ENCODE measurements at places on chromosomes 11 and 22. TPM values are rescaled to one million over a fixed set of nuclear protein-coding genes. Genes with fewer than 3 reads are reported as not detected.

SHANK3 gene
- total RNA-seq, result 13.1 TPM

DNA sequence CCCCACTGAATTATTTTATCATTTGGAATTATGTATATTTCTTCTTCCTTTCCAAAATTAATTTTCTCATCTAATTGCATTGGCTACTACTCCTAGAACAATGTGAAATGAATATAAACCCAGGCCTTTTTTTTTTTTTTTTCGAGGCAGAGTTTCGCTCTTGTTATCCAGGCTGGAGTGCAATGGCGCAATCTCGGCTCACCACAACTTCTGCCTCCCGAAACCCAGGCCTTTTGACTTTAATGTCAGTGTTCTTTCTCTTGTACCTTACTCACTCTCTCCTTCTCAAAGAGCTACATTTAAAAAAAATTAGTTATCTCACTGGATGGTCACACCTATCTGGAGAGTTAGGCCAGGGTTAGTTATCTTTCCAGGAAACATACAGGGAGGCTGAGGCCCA is 35.3 kb upstream of the LRRC32 start:
- DNase-seq, result no peak
- H3K27me3 ChIP-seq, result peaks cover 12% of the 10 kb centered on the region
- no peak overlapping the region for H3K4me3 ChIP-seq
- H3K27ac ChIP-seq, result no peak overlapping the region
- H3K36me3 ChIP-seq, result no peaks in the 10 kb centered on the region

SAA2 gene
- not detected for total RNA-seq

DNA sequence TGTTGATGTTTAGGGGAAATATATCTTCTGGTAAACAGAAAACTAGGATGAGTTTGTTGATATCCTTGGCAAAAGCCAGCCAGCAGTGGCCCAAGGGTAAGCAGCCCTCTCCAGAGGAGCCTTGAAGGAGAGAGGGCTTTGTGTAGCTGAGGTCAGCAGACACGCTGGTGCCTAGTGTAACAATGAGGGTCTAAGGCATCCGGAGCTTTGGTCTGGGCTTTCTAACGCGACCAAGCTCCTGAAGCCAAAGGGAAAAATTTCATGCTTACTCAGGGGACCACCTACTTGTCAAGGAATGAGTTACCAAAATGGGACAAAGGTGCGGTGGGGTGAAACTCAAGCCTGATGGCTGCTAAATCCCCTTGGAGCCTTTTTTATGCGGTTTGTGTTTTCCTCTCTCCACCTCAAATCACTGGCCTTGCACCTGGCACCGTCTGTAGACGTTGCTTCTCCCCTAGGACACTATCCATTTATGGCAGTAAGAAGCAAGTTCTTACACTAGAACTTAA is 134.9 kb downstream of the DBX1 start:
- no peak overlapping the region for H3K4me3 ChIP-seq
- no peaks in the 10 kb centered on the region for H3K36me3 ChIP-seq
- no peak for DNase-seq
- H3K4me1 ChIP-seq, result peaks cover 57% of the 10 kb centered on the region
- peak overlapping the region; percentile 13 for H3K27ac ChIP-seq

DNA sequence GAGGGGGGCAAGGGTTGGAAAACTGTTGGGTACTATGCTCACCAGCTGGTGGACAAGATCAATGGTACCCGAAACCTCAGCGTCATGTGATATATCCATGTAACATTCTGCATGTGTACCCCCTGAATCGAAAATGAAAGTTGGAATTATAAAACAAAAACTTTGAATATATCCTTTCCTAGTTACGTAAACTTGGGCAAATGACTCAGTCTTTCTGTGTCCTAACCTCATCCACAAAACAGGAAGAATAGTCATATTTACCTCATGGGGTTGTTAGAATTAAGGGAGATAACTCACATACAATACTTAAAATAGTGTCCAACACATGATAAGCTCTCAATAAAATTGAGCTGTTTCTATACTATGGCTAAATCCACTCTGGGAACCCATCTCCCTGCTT is 620.1 kb upstream of the KIRREL3 start:
- H3K36me3 ChIP-seq, result no peaks in the 10 kb centered on the region
- H3K27ac ChIP-seq, result no peak overlapping the region
- no peak overlapping the region for H3K4me3 ChIP-seq
- H3K27me3 ChIP-seq, result no peaks in the 10 kb centered on the region
- no peaks in the 10 kb centered on the region for H3K4me1 ChIP-seq
- DNase-seq, result no peak

KCNJ1 gene
- 0.27 TPM for total RNA-seq

- no peak overlapping the region for H3K27ac ChIP-seq
- H3K4me3 ChIP-seq, result no peak overlapping the region
- H3K4me1 ChIP-seq, result peaks cover 15% of the 10 kb centered on the region
- no peak for DNase-seq
These were observed 8.9 kb downstream of the HPS4 start for GRCh38 chr22:26474682-26475081.

- peaks cover 7% of the 10 kb centered on the region for H3K4me1 ChIP-seq
- DNase-seq, result no peak
- no peak overlapping the region for H3K4me3 ChIP-seq
- H3K27me3 ChIP-seq, result no peaks in the 10 kb centered on the region
- no peaks in the 10 kb centered on the region for H3K36me3 ChIP-seq
These were observed 670.0 kb upstream of the CCDC90B start for GRCh38 chr11:83956119-83956697.

DNA sequence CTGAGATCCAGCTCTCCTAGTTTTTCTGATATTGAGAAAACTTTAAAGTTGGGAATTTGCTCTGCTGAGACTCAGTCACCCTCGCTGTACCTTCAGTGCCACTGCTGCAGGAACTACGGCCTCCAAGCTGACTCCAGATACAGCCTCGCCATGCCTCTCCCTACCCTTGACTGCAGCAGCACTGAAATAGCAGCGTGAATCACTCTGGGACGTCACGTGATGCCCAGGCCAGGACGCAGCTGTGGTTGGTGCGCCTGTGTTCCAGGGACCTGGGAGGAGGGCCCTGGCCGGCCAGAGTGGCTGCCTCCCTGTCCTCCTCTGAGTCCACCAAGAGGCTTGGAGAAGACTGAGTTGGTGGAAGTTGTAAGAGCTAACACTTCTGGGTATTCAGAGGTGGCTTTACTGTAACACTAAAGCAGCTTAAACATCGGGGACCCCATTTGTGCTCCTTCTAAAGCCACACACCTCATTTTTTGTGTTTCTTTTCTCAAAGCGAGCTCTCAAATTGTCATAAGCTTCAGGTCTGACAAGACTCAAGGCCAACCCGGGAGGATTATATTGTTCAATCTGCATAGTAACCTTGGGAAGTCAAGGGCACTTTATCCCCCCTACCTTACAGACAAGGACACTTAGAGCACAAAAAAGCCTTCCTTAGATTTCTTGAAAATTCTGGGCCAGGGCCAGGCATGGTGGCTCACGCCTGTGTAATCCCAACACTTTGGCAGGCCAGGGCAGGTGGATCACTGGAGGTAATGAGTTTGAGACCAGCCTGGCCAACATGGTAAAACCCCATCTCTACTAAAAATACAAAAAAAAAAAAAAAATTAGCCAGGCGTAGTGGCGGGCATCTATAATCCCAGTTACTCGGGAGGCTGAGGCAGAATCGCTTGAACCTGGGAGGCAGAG is 4.2 kb upstream of the STIP1 start:
- DNase-seq, result peak; percentile 79
- H3K4me3 ChIP-seq, result peak overlapping the region; percentile 72
- H3K27me3 ChIP-seq, result no peaks in the 10 kb centered on the region
- H3K36me3 ChIP-seq, result peaks cover 9% of the 10 kb centered on the region
- peak overlapping the region; percentile 86 for H3K27ac ChIP-seq

DNA sequence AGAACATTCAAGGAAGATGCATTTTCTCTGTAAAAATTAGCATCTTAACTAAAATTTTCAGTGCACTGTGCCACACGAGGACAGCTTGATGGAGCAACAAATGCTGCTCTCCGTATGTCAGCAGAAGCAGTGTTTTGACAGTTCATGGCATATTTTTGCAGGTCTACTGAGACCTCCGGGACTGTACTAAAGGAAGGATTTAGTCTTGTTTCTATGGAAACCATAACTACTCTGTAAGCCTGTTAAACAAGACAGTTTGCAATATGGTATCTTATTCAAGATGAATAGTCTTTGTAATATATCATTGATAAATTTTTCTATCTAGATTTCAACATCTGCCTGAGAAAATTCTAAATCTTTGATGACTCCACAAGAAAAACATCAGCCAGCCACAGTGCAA is 184.0 kb upstream of the GUCY1A2 start:
- no peaks in the 10 kb centered on the region for H3K36me3 ChIP-seq
- H3K4me1 ChIP-seq, result no peaks in the 10 kb centered on the region
- no peak overlapping the region for H3K27ac ChIP-seq
- no peak overlapping the region for H3K4me3 ChIP-seq

MUC5AC gene
- 1.4 TPM for total RNA-seq

DNA sequence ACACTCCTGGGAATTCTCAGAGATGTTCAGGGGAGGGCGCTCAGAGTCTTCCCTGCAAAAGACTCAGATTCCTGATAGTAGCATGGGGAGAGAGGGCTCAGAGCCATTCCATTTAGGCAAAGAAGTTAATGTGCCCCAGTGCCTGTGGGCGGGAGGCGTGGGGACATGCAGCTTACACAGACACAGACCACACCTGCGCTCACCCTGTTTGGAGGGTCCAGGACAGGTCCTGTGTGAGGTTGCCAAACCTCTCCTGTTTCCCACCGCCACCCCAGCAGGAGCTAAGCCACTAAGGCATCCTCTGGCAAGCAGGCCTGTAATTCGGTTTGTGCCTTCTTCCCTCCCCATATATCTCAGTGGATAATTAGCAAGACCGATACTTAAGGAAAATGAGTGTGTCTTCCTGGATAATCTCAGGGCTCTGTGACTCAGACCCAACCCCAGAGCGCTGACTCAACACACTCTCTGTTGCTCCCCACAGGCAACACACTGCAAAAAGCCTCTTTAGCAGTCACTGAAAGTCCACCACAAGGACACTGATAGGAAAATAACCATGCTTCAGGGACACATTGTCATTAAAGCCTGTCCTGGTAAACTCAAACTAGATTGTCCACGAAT is 118.9 kb upstream of the LMO1 start:
- no peak overlapping the region for H3K4me3 ChIP-seq
- peaks cover 8% of the 10 kb centered on the region for H3K4me1 ChIP-seq
- no peak overlapping the region for H3K27ac ChIP-seq
- no peaks in the 10 kb centered on the region for H3K36me3 ChIP-seq
- H3K27me3 ChIP-seq, result peaks cover 3% of the 10 kb centered on the region

- H3K4me1 ChIP-seq, result peaks cover 17% of the 10 kb centered on the region
- no peak for DNase-seq
- no peaks in the 10 kb centered on the region for H3K36me3 ChIP-seq
- peak overlapping the region; percentile 93 for H3K27ac ChIP-seq
- H3K4me3 ChIP-seq, result peak overlapping the region; percentile 48
These were observed 60.6 kb upstream of the RDX start for GRCh38 chr11:110356762-110357671.

DNA sequence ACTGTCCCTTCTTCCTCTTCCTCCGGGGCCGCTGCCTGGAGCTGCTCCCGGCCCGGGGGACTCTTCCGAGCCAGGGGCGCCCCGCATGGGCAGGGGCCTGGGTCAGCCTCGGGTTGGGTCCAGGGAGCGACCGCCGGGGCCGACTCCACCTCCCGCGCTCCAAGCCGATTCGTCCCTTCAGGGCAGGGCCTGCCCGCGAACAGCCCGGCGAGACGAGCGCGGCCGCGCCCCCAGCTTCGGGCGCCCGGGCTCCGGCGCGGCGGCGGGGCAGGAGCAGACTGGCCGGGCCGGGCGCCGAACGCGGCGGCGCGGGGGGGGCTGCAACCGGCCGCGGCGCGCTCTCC is at the start of gene LARGE1:
LARGE1 (minus strand) TSS at position 280 of the 344 bp plus-strand sequence.
- peaks cover 9% of the 10 kb centered on the region for H3K27me3 ChIP-seq
- H3K27ac ChIP-seq, result peak within 1 kb of the TSS; percentile 94
- H3K4me1 ChIP-seq, result peaks cover 41% of the 10 kb centered on the region
- peak; percentile 70 for DNase-seq
- peaks cover 10% of the 10 kb centered on the region for H3K36me3 ChIP-seq

CRELD2 gene
- 55.8 TPM for total RNA-seq

DNA sequence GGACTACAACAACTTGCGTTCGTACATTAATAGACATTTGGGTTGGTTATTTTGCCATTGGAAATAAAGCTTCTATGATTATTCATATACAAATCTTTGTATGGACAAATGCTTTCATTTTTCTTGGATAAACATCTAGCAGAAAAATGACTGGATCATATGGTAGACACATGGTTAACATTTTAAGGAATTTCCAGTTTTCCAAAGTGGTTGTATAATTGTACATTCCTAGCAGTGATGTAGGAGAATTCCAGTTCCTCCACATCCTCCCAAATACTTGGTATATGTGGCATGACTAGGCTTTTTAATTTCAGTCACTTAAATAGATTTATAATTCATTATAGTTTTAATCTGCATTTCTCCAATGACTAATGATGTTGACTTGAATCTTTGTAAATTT is 246.2 kb upstream of the NCAM1 start:
- H3K4me1 ChIP-seq, result no peaks in the 10 kb centered on the region
- no peak for DNase-seq
- no peak overlapping the region for H3K4me3 ChIP-seq

GRCh38 chr22:23289851-23290724 is 109.8 kb downstream of the BCR start:
- peaks cover 18% of the 10 kb centered on the region for H3K4me1 ChIP-seq
- peaks cover 26% of the 10 kb centered on the region for H3K36me3 ChIP-seq
- H3K27me3 ChIP-seq, result no peaks in the 10 kb centered on the region

DNA sequence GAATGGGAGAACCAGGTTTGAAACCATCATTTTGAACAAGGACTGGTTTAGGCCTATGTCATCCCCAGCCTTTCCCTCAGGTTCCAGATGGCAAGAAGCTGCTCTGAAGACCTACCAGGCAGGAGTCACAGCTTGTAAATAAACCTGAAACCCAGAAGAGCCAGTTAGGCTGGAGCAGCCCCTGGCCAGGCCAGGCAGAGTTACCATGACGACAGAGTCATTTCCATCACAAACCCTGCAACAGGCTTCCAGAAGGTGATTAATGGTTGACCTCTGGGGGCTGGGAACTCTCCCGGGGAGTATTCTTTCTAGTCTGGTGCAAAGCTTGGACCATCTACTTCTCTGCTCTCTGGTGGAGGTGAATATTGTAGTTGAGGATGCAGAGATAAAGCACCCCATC is 164.1 kb upstream of the NCAM1 start:
- no peaks in the 10 kb centered on the region for H3K27me3 ChIP-seq
- DNase-seq, result no peak
- H3K4me3 ChIP-seq, result peak overlapping the region; percentile 7
- H3K4me1 ChIP-seq, result peaks cover 44% of the 10 kb centered on the region
- H3K27ac ChIP-seq, result peak overlapping the region; percentile 39

GRCh38 chr11:69480547-69481392 is 693 bp upstream of the LINC01488 start:
- no peaks in the 10 kb centered on the region for H3K36me3 ChIP-seq
- H3K4me1 ChIP-seq, result peaks cover 9% of the 10 kb centered on the region
- no peak overlapping the region for H3K27ac ChIP-seq
- H3K27me3 ChIP-seq, result peaks cover 3% of the 10 kb centered on the region

DNA sequence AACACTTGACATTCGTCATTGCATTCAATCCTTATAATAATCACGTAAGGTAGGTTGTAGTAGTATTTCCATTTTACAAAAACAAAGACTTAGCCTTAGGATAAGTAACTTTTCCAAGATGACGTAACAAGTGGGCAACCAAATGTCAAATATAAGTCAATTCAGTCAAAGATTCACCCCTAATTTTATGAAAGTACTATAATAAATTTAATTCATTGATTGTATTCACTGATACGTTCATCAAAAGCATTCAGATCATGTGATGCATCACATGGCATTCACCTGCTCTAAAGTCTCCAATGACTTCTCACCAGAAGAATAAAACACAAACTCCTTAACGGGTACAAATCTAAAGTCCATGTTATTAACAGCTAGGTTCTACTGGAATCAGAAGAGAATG is 2.1 kb downstream of the KIF18A start:
- H3K4me3 ChIP-seq, result peak overlapping the region; percentile 80
- peak overlapping the region; percentile 24 for H3K27ac ChIP-seq
- no peak for DNase-seq
- no peaks in the 10 kb centered on the region for H3K36me3 ChIP-seq

CCDC89 gene
- total RNA-seq, result 0.19 TPM
